T1000 (cell line): ENCODE measurements at places on chromosomes 16 and 17.

GRCh38 chr17:57401556-57402488 is 145.5 kb downstream of the MSI2 start:
- no peak for DNase-seq

DNA sequence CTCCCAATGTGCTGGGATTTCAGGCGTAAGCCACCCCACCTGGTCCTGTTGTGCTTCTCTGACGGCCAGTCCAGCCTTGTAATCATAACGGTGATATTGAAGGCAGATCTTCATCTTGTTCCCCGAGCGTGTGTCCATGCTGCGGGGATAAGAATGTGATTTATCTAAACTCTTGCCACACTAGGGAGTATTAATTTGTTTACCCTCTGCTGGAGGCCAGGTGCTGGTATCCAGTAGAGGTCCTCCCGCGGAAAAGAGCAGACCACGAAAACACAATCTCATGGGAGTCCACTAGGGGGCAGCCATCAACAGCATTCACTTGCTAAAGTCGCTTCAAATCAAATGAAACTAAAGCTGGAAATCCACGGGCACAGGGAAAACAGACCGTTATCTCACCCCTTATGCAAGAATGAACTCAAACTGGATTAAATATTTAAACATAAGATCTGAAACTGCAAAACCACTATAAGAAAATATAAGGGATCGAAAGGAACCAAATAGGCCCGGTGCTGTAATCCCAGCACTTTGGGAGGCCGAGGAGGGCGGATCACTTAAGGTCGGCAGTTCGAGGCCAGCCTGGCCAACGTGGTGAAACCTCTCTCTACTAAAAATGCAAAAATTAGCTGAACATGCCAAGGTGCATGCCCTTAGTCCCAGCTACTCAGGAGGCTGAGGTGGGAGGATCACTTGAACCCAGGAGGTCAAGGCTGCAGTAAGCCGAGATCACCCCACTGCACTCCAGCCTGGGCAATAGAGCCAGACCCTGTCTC is 22.3 kb upstream of the RBBP6 start:
- peak; percentile 75 for DNase-seq

DNA sequence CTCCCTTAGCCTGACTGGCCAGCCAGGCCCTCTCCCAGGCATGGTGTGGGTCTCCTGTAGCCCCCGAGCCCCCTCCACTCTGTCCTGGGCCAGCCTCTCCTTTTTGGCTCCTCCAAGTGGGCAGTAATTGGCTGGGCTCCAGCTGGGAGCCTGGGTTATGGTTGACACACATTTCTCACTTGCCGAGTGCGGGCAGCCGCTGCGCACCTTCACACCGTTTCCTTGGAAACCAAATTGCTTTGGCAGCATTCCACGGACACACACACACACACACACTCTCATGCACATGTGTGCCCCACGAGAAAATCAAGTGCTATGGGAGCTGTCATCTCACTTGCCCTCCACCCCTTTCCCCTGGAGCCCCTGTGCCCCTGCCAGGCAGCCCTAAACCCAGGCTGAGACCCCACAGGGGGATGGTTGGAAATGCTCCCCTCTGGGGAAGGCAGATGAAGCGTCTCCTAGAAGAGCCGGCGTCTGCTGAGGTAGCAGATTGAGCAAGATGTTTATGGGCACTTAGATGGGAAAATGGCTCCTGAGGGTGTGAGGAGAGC is 402.7 kb upstream of the TNRC6C start:
- no peak for DNase-seq

DNA sequence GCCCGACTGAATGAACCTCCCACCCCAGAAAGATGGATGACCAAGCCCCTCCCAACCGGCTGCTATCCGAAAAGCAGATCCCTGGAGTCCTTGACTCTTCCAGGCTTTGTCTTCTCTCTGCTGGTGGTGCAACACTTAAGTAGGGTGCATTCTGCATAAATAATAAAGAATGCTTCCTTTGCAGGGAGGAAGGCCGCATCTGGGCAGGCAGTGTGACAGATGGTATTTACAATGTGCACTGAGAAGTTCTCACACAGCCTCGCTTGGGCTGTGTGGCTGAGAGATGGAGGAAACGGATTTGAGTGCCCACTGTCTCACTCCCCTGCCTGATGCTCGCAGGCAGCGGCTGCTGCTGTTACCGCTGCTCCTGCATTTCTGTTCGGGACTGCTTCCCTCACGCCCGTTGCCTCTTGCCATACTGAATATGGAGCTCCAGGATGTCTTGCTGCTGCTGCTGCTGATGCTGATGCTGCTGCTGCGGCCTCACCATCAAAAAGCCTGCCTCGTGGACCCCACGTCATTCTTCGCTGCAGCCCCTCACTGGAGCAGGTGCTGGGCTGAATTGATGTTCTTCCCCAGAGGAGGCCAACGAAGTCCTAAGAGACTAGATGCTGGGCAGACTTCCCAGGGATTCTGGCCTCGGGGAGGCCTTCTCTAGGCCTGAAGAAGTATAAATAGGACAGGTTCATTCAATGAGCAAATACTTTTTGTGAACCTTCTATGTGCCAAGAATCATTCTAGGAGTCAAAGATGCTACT is 7.1 kb upstream of the RHBDL3 start:
- no peak for DNase-seq

GRCh38 chr16:10852286-10852685 is 24.7 kb upstream of the CIITA start:
- no peak for DNase-seq

GRCh38 chr17:82713071-82713723 is 3.3 kb upstream of the FN3KRP start:
- DNase-seq = no peak

DNA sequence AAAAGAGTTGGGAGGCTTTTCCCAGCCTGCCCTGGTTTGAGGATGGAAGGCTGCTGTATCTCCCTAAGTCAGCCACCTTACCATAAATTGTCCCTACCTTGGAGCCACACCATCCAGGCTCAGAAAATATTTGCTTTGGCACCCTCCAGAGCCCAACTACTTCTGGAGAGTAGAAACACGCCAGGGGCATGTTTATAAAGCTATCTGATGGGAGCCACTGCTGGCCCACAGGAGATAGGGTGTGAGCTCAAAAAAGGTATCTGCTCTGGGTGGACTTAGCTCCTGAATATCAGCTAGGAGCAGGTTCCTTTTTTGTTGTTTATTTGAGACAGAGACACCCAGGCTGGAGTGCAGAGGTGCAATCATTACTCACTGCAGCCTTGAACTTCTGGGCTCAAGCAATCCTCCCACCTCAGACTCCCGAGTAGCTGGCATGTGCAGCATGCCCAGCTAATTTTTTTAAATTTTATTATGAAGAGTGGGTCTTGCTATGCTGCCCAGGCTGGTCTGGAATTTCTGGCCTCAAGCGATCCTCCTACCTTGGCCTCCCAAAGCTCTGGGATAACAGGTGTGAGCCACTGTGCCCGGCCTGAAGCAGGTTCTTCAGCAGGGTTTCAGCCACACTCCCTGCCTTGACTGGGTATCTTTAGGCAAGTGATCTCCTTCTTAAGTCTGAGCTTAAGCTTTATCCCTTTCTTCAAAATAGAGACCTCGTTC is 147.1 kb downstream of the SALL1 start:
- DNase-seq = no peak

DNA sequence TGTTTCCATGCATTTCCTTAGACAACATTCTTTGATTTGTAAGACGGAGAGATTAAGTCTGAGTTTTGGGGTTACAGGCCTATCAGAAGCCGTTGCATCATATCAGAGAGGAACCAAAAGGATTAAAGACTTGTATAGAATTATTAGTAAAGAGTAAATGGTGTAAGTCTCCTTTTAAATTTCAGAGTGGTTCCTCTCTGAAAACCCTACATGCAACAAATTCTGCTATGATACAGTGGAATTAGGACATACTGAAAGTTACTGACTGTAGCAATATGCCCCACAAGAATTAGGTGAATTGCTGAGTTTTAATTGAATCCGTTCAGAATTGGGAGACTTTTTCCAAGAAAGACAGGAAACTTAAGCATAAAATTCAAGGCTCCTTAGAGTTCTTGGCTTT is 221.6 kb downstream of the FTO start:
- no peak for DNase-seq

- no peak for DNase-seq
Observed at GRCh38 chr16:12195296-12195695, 218.8 kb downstream of the SNX29 start.

- no peak for DNase-seq
Observed at GRCh38 chr17:82443465-82444283, 6.9 kb downstream of the CYBC1 start.

DNA sequence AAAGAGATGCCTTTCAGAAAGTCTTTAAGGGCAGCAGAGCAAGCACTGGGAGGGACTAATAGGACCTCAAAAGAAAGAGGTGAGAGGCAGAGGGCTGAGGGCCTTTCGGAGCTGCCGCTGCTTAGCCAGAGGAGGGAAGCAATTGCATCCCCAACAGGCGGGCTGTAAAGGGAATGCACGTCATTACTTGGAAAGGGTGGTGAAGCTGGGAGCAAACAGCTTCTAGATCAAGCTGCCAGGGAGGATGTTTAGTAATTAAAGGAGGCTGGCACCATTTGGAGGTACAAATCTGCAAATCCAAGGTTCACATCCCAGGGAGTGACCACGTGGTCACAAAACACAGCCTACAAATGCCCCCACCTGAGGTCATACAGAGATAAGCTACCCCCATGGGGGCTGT is 429.0 kb upstream of the RBFOX1 start:
- no peak for DNase-seq

DNA sequence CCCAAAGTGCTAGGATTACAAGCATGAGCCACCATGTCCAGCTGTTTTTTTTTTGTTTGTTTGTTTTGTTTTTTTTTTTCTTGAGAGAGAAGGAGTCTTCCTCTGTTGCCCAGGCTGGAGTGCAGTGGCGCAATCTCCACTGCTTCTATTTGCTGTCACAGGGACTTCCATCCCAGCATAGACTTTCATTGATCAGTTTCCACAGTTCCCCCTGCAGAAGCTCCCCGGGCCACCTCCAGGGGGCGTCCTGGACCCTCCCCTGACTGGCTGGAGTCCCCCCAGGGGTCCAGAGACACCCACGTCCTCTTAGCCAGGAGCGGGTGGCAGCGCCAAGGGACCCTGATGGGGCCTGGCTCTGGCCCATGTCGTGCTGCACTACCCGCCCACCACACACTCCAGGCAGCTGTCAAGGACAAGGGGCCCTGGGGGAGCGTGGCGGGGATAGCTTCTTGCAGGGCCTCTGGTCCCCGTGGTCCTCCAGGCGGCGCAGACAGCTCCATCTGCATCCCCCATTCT is 3.1 kb upstream of the NPW start:
- DNase-seq = no peak

- DNase-seq = peak; percentile 20
Observed at GRCh38 chr17:2214047-2214928, 89.3 kb downstream of the SMG6 start.

GRCh38 chr17:82690786-82691489 is 7.6 kb downstream of the RAB40B start:
- no peak for DNase-seq

- no peak for DNase-seq
Observed at GRCh38 chr17:75086496-75087181, 1.1 kb upstream of the SLC16A5 start.

DNA sequence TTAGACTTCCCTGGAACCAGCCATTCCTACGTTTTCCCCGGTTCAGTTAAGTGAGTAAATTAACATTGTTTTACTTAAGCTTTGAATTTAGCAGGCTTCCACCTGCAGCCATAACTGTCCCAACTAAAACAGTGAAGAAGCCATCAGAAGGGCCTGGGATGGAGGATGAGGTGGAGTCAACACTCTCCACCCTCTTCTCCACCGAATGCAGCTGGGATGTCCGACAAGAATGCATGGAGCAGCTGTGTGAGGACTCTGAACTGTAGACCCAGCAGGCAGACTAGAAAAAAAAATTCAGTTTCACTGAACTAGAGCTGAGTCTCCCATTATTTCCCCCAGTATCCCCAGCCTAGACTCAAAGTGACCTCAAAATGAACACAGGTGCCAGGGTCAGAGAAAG is 114.8 kb downstream of the C16orf95 start:
- no peak for DNase-seq

DNA sequence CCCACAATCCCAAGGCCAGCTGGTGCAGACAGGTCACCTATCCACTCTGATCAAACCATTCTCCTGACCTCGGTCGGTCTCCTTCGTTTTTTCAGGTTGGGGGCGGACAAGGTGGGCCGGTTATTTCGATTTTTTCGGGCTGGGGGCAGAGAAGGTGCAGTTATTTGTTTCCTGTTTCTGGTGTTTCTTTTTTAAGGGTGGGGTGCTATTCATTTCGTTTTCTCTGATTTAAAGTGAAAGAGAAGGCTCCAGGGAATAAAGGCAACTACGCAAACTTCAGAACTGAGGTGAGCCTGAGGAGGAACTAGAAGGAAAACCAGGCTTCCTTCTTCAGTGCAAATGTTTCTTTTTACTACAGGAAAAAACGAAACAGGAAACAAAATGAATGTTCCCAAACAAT is 64.8 kb downstream of the ANKRD11 start:
- no peak for DNase-seq

GRCh38 chr17:40068917-40069750 is 6.4 kb downstream of the THRA start:
- peak; percentile 37 for DNase-seq

DNA sequence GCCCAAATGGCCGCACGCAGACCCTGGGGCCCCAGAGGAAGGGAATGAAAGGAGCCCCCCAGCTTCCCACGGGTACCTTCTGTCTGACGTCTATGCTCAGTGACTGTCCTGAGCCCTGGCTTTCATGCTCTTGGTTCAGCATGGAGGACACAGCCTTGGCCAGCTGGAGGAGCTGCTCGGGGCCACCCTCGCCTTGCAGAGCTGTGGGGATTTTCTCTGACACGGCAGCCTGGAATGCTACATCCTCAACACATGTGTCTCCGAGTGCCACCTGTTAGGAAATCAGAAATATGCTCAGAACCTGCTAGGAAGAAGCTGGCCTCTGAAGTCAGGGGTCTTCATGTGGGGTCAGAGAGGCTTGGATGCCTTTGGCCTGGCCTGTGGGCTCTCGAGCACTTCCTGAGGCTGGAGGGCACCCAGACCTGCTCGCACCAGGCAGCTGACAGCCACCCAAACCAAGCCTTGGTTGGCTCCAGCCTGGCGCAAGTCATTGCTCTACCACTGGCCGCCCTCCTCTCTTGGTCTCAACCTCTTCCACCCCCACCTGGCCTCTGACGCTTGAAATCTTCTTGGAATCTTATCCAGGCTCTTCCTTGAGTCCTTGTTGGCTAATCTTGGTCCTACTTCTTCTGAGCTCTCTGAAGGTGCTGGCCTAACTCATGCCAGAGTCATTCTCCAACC is 63.7 kb upstream of the BCO1 start:
- DNase-seq = no peak

- DNase-seq = no peak
Observed at GRCh38 chr16:11716336-11716735, 26.3 kb downstream of the TXNDC11 start.

DNA sequence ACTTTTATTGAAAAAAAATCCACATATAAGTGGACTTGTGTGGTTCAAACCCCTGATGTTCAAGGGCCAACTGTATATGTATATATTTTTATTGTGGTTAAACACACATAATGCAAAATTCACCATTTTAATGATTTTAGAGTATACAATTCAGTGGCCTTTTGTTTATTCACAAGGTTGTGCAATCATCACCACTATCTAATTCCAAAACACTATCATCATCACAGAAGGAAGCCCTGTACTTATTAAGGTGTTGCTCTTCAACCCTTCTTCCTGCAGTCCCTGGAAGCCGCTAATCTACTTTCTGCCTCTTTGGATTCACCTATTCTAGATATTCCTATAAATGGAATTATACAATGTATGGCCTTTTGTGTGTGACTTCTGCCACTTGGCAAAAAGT is 23.0 kb downstream of the MAP2K6 start:
- no peak for DNase-seq

GRCh38 chr17:65885541-65886312 is 306.2 kb downstream of the CEP112 start:
- DNase-seq = no peak
